ENCODE measurements at places on chromosomes 4 and X.

DNA sequence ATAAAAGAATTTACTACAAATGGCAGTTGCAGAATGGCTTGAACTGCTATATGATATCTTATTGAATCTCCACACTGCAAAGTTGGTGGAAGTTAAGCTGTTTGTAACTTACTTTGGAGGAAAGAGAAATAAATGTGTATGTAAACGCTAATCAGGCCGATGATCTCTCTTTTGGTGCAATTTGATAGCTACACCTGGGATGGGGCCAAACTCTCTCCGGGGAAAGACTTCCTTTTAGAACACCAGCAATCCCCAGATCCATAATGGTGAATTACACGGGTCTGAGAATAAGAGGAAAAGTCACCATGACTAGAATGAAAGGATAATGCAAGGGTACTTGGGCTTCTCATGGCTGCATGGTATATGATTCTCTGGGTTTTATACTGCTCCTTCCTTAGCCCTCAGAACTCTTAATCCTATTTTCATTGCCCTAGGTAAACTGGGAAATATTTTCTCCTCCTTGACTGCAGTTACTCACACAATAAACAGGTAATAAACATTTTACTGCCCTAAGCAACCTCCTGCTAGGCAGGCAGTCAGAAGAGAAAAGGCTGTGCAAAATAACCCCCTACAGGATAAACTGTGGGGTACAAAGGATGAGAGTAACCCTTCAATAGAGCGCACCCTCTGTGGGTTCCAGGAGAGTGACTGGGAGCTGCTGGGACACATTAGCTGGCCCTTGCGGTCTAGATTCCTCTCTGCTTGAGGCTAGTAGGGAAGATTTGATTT, 109.3 kb downstream of the MGST2 start:
- no peak for DNase-seq

- DNase-seq, result no peak
These were observed 1869.7 kb downstream of the PCDH7 start for GRCh38 chr4:32589853-32590252.

DNA sequence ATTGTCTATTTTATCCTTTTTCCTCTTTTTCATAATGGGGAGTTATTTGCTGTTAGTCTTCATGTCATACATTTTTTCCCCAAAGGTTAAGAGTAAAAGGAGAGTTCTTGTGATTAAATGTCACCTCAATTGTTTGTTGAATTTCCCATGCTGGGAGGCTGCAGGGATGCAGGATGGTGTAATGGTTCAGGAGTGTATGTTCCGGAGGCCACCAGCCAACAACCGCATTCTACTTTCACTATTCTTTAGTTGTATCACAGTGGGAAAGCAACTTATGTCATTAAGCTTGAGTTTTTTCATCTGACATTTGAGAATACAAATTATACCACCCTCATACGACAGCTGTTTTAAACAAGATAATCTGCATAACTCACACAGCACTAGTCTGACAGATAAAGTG, 15.4 kb downstream of the AFP start:
- no peak for DNase-seq

DNA sequence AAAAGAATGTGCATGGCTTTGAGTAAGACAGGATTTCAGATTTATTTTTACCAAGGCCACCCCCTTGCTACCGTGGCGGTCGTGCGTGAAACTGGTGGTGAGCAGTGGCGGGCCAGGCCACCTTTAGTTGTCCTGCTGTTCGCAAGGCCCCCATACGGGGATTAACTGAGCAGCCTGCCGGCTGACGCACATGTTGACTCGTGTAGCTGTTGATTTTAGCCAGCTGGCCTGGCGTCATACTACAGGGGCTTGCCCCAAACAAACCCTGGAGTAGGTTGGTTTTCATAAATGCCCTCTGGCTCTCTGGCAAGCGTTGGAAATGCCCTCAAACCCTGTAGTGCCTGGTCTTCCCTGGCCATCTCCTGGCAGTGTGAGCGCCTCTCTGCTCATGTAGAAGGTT, 28.4 kb downstream of the WFS1 start:
- no peak for DNase-seq

- DNase-seq, result no peak
These were observed 599.5 kb downstream of the FSTL5 start for GRCh38 chr4:161564230-161564834.

DNA sequence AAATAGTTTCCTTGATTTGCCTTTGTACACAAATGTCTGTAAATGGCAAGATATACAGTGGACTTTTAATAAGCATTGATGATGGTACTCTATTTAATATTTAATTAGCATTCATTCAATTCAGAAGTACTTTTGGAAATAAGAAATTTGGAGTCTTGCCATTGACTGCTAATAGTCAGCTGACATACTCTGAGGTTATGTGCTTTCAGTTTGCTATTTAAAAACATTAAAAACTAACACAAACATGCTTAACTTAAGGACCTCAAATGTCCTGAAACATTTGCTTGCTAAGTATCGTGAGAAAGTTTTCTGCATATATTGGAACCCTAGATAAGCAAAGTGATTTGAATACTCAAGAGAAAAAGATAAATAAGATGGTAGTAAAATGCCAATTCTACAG, 64.6 kb downstream of the REELD1 start:
- DNase-seq, result no peak

- DNase-seq, result no peak
These were observed 121.4 kb downstream of the RNF150 start for GRCh38 chr4:141011901-141012315.

DNA sequence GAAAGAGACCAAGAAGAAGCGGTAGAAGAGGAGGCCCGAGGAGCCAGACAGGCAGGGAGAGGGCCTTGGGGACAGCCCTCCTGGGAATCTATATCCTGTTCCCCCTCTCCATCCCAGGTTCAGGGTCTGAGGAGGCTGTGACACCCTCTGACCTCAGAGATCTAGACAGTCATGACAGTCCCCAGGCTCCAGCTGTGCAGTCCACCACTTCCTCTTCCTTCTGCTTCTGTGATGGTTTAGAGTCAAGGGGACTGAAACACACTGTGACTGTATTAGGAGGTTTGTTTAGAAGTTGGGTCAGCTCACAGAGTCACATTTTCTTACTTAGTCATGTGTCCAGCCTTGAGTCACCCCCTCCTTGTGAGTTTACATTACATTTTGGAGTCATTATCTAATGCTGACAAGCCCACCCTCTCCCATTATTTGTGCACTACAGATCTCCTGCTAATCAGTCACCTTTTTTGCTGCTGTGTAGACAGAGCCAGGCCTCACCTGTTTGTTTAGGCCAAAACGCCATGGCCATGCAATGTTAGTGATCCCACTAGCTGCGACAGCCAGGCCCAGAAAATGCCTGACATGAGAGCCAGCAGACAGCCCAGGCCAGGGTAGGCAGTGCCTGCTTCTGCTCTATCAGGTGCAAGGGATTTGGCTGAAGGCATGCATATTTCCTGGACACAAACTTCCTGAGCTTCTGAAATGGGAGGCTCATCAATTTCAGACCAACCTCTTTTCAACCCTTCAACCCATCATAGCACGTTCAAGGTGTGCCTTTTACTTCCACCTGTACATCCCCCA, 26.0 kb downstream of the MANBA start:
- no peak for DNase-seq

DNA sequence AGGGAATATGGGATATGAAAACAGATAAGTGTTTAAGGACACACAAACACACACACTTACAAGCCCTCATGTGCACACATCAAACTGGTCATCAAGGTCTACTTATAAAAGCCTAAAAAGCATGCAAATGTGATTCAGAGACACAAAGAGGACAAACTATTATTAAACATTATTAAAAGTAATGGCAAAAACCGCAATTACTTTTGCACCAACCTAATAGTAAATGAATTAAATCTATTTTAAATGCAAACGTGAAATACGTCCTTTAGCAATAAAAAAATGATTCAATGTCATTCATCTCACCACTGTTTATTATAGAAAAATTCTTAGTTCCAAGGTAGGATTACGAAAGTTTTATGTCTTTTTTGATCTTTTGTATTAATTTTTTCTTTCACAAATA, 91.1 kb upstream of the ARMCX2 start:
- DNase-seq, result no peak

GRCh38 chr4:52372747-52373146, 286.4 kb downstream of the USP46 start:
- DNase-seq, result no peak

DNA sequence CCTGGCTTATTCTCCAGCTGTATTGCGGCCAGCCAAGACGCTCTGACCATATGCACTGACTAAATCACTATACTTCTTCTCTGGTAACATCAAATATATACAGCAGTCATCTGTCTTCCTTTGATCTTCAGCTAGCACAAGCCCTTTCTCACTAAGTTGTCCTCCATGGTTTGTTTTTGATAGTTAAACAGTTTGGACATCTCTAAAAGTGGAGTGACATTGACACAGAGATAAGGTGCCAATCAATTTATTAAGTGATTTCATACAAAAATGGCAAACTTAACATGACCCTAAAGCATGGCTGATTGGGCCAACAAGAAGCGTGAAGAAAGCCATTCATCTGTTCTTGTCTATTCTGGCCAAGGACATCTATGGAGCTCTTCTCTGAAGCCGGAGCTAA, 334.9 kb downstream of the NKX6-1 start:
- DNase-seq, result no peak

GRCh38 chr4:158714937-158715336, 8.3 kb downstream of the PPID start:
- no peak for DNase-seq

DNA sequence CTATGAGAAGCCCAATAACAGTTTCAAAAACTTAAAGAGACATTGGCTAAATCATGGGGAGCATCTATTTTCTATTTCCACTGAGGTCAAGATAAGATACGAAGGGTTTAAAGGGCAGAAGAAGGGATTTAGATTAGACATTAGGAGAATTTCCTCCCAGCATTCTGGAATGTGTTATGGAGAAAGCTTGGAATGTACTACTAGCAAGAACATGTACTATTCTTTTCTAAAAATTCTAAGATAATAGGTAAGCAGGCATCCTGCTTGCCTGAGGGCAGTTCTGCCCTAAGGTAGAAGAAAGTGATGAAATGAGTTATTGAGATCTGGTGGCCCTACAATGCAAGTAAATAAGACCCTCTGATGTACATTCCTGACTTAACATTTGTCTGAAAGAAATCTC, 279.2 kb downstream of the NR3C2 start:
- DNase-seq, result no peak

GRCh38 chrX:79081895-79082512, 62.5 kb upstream of the GPR174 start:
- DNase-seq, result no peak

- DNase-seq, result no peak
These were observed 160.2 kb upstream of the IGFBP7 start for GRCh38 chr4:57270346-57270745.

- no peak for DNase-seq
These were observed 21.9 kb upstream of the HPGDS start for GRCh38 chr4:94364527-94364926.

GRCh38 chrX:133323431-133323830, 91.9 kb downstream of the GPC4 start:
- DNase-seq, result no peak

DNA sequence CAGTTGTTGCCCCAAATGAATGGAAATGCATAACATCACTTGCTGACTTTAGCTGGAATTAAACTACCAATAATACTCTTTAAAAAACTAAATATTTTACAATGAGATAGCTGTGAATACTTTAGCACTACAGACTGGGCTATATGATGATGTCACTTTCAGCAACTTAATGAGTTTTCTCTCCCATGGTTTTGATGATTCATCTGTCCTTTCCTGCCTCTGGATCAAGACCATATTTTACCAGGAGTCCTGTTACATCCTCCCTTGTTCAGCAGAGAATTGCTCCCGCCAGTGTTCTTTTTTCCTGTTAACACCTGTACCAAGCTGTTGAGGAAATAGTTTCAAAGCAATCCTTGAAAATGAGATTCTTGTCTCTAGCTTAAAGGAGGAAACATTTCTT, 543.0 kb downstream of the SPRY1 start:
- no peak for DNase-seq

- DNase-seq, result no peak
These were observed 25.5 kb upstream of the FUNDC1 start for GRCh38 chrX:44568196-44568595.

- no peak for DNase-seq
These were observed 240.4 kb upstream of the TET2 start for GRCh38 chr4:104906276-104906675.

DNA sequence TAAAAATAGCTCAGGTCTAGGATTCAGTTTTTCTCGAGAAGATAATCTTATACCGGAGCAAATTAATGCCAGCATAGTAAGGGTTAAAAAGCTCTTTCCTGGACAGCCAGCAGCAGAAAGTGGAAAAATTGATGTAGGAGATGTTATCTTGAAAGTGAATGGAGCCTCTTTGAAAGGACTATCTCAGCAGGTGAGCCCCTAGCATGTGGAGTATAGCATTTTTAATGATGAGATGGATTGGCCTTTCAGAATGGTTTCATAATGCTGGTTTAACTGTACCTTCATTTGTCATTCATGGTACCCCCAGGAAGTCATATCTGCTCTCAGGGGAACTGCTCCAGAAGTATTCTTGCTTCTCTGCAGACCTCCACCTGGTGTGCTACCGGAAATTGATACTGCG, 79.4 kb downstream of the SLC10A6 start:
- no peak for DNase-seq

DNA sequence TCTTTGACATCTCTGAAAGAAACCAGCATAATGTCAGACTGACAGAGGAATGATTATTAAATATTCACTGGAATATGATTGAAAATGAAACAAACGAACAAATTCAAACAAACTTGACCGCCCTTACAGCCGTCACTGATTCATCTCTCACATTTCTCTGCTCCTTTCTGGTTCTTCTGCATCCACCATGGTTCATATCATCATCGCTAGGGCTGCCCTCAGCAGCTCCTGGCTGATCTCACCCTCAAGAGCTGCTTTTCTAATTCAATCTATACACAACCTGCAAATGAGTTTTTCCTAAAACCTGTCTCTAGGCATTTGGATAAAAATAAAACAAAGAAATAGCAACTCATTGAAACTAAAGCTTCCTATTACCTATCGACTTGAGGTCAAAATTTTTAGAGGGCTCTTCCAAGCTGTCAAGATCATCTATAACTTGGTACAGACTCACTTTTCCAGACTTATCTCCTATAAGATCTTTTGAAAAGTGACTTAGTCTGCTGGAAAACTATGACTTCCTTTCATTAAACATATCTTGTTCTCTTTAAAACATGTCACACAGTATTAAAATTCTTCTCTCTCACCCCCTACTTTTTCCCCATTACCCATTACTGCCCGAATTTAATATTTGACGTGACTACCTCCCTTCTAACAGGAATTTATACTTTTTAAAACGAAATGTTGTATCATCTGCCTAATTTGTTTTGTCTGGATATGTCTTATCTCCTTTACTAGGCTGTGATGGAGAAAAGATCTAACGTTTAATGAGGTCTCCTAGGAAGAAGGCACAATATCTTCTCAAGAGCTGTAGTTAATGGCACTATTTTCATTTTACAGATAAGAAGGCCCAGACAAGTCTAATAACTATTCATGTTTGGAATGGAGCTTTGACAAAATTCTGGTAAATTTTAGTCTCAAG, 71.0 kb upstream of the UNC5C start:
- no peak for DNase-seq

GRCh38 chrX:115364670-115365069, 75.2 kb downstream of the LUZP4 start:
- no peak for DNase-seq

Measured in T-helper 17 cell (primary cell).